ENCODE measurements at places on chromosomes 7 and 10.

- DNase-seq: no peak
These were observed 699.4 kb upstream of the GALNT17 start for GRCh38 chr7:70432567-70433001.

DNA sequence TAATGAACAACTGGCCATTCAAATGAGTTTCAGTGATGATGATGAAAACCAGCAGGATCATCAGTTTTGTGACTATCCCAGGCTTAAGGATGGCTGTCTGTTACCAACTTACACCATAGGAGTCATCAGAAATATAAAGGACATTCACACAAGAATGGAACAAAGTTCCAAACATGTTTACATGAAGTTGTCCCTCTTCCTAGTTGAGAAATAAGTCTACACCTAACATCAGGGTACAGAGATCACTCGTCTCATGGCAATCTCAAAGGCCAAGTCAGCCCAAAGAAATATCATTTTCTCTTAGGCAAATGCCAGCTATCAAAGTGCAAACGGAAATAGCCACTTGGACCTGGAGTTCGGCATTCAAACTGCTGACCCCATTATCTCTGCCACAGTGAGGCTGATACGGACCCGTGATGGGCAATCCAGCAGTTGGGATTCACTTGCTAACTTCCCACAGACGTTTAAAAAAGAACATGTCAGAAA lies 53.0 kb downstream of the CREB3L2 start:
- DNase-seq: no peak

- no peak for DNase-seq
These were observed 24.7 kb downstream of the RRP12 start for GRCh38 chr10:97376413-97376812.

GRCh38 chr7:143323653-143324052 lies 7.7 kb downstream of the CLCN1 start:
- DNase-seq: no peak

DNA sequence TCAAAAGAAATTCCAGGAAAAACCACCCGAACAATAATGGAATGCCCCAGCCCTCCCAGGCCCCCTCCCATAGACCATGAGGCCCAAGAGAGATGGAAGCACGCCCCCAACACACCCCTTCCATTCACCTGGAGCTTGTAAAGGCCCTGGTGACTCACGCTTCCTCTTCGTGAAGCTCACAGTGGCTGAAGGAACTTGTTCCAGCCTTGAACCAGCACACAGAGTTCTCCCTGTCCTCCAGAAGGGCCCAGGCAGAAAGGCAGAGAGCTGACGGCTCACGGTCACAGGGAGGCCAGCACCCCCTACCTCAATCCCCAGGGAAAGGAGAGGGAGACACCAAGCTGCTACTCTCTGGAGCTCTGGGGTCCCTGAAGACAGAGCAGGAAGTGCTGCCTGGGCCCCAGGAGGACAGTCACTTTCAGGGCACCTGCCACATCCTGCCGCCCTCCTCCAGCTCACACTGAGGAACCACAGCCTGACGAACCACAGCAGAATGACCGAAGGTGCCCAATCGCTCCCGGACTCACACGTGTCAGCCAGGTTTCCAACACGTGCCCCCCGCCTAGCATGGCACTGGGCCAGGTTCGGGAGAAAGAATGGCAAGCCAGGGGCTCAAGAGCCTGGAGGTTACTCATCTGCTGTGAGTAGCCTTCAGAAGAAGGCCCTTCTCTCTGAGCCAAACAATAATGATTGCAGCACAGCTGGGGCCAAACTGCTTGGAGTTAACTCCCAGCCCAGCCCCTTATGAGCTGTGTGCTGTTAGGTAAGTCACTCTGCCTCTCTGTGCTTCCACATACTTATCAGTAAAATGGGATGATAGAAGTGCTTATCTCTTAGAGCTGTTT lies 52.8 kb downstream of the DLG5 start:
- DNase-seq: no peak
